Iris pigment epithelial cell (primary cell): ENCODE measurements at places on chromosomes 1 and 21.

DNA sequence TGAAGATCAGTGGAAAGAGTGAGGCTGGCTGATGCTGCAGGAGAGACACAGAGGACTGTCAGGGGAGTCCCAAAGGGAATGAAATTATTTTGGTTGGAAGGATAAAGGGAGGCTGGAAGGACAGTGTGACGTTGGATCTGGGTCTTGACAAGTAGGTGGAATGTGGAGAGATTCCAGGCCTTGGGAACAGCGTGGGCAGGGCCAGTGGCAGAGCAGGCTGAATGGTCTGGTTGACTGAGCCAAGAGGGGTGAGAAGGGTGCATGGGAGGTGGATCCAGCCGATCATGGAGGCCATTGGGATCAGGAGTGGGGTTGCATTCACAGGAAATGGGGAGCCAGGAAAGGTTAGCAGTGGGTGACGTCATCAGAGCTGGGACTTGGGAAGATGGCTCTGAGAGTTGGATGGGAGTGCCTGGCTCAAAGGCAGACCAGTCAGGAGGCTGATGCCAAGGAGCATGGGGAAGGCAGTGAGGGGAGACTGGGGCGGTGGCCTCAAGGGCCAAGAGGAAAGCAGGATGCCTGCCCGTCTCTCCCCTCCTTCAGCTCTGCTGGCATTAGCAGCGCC is 146.2 kb upstream of the VAMP3 start:
- no peak for DNase-seq

GRCh38 chr1:154839691-154840090 is 30.4 kb downstream of the KCNN3 start:
- DNase-seq: no peak

DNA sequence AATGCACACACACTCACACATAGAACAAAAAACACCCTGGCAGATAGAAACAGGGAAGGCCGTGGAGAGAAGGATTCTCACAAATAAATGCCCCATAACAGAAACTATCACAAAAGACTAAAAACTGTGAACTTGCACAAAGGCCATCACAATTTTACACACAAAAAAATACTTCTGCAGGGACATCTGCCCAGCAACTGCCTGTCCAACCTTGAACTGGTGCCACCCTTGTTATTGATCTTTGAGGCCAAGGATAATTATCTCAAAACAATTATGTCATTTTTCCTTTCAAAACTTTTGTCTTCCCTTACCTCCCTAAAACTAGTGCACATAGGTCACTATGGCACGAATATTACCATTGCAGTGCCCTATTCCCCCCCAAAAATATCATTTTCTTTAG is 143.8 kb upstream of the KCTD3 start:
- DNase-seq: no peak

- DNase-seq: no peak
Observed at GRCh38 chr21:24636696-24637095, 970.6 kb downstream of the MRPL39 start.

DNA sequence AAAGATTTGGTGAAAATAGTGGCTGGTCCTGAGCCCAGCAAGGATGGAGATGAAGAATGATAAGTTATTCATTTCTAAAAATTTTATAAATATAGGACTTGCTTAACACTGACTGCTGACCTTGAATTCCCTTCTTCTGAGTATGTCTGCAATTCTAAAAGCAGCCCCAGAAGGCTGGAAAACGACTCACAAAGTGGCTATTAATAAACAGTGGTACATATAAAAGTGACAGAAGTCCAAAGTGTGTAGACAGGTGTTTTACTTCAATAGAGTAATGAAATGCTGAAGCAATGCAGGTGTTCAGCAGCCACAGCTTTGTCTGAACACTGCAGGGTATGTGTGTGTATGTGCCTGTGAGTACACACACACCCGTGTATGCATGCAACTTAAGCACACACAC is 219.0 kb upstream of the NRIP1 start:
- DNase-seq: no peak

- DNase-seq: no peak
Observed at GRCh38 chr1:199878823-199879222, 148.7 kb upstream of the NR5A2 start.

- DNase-seq: no peak
Observed at GRCh38 chr21:29671728-29672127, 268.1 kb downstream of the GRIK1 start.

- DNase-seq: peak; percentile 65
Observed at GRCh38 chr1:156371553-156372264, 2.7 kb downstream of the RHBG start.

DNA sequence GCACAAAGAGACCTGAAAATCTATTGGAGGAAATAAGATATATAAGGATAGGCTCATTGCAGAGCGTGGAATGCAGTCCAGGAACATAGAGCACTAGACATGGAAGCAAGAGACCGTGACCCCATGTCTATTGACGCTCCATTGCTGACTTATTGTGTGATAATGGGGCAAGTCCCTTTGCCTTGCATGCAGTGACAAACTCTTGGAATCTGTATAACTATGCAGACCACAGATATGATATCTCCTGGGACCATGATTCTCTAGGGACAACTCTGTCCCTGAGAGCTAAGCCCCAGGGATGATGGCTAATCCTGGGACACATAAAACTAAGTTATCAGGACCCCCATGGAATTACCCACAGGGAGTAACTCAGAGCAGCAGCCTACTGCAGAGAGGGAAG is 73.1 kb upstream of the PRDX6 start:
- no peak for DNase-seq

DNA sequence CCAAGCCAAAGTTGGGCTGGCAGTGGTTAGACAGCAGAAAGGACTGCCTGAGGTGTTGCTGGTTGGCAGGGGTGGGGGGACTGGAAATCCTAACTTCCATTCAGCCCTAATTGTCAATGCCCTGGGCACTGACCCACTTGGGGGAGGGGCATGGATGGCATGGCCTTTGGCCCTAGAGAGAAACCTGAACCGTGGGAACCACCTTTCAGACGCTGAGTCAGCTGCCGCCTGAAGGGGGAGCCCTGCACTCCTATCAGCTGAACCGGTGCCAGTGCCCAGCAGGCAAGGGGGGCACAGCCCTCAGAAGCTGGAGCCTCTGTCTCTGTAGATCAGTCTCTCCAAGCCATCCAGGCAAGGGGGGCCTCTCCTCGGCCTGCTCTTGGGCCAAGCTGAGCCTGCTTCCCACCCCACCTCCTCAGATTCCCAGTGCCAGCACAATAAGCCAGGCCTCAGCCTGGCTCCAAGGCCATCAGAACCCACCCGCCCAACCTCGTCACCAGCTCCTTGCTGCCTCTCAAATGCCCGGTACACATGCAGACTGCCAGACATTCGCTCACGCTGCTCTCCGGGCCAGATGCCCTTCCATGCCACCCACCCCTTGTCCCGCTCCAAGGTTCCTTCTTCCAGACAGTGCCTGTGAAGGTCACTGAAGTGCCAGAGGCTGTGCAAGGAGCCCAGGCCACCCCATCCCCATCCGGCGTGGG is 11.6 kb downstream of the TINAGL1 start:
- no peak for DNase-seq

DNA sequence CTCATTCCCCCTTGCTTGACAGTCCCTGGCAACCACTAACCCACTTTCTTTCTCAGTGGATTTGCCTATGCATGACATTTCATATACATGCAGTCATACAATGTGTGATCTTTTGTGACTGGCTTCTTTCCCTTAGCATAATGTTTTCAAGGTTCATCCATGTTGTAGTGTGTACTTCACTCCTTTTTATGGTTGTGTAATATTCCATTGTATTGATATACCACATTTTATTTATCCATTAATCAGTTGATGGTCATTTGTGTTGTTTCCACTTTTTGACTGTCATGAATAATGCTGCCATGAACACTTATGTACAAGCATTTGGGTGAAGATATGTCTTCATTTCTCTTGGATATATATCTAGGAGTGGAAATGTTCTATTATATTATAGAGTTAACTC is 127.7 kb upstream of the GRIK3 start:
- DNase-seq: no peak

DNA sequence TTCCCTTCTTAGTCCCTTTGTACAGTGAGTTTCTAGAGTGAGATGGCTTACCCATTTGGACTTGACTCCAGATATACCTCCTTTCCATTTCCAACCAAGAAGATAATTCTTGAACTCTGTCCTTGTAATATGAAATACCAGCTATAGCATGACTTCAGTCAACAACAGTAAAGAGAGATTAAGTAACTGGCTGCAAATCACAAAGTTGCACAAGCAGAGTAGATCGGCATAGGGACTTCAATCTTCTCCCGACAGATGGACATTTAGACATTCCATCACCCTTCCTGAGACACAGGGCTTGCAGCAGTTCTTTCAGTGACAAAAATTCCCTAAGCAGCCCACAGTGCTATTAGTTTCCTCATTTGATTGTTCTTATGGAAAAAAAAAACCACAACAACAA is 44.6 kb downstream of the JAK1 start:
- peak; percentile 54 for DNase-seq
